Esophagus squamous epithelium (tissue), 5 donors: ENCODE measurements at places on chromosomes 4 and X. TPM values are rescaled to one million over a fixed set of nuclear protein-coding genes. Genes with fewer than 3 reads are reported as not detected.

Gene DYNLT3
- 60.4 TPM for total RNA-seq

Gene LUZP4
- not detected for total RNA-seq

Gene MAGEA9
- not detected for total RNA-seq

Gene SPANXN4
- not detected for total RNA-seq

Gene STBD1
- total RNA-seq = 2.7 TPM

Gene TEX13B
- total RNA-seq = not detected
